ENCODE measurements at places on chromosomes 2 and 18.

DNA sequence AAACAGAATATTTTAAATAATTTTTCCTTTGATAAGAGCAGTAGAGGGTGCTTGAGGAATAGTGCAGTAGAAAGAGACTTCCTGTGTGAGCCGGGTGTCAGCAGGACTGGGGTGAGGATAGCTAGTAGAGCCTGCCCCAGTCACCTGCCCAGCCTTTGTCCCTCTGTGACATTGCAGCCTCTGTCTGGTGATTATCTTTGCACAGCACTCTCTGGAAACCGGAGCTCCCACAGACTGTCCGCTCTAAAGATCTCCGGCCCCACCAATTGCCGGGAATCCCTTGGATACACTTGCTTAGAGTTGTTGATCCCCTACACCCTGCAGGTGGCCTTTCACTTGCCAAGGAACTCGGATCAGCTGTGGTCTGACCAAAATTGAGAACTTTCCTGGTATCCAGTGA, 1081.3 kb upstream of the TMEFF2 start:
- DNase-seq, result no peak

- DNase-seq, result no peak
These were observed 58.0 kb downstream of the NYAP2 start for GRCh38 chr2:225457482-225457881.

DNA sequence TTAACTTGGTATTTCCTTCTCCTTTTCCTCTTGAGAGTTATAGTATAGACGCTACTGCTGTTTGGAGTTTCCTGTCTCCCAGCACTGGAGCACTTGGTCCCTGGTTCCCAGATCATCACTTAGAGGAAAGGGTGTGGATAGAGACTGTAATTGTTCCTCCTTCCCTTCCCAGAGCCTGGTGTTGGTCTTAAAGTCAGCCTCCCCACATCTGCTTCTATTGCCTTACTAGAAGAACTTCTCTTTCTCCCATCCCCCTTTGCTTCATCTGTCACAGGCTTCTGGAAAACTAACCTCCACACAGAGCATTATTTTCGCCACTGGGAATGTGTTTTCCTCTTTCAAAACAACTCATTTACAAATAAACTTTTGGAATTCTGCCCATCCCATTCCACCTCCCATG, 131.0 kb downstream of the CCDC85A start:
- no peak for DNase-seq

- DNase-seq, result no peak
These were observed 366.1 kb upstream of the CRIM1 start for GRCh38 chr2:35989503-35989902.

DNA sequence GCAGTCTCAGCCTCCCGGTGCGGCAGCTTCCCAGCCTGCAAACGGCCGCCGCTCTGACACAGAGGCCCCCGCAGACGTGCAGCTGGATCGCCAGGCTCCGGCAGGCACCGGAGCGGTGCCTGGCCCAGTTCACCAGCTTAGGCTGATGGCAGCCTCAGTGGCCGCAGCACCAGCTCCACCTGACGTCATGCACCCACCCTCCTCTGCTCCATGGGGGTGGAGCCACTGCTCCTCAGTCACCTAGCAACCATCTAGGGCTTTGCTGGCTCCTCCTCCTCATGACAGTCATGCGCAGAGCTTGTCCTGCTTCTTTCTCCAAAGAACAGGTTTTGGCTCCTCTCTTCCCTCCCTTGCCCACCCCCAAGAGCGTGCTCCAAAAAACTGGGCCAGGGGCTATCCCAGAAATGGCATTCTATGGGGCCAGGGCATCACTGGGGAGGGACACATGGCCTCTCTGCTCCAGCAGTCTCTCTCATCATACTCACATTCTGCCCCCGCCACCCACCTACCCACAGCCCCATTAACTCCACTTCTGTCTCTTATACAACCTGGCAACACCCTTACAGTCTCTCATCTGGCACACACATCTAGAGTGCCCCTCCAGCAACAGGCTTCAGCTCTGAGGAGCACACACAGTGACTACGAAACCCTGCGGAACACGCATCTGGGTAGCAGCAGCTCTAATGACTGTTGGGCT, 5.5 kb downstream of the DCTN1 start:
- peak; percentile 74 for DNase-seq

GRCh38 chr2:144102386-144102785, 417.5 kb downstream of the ZEB2 start:
- no peak for DNase-seq

DNA sequence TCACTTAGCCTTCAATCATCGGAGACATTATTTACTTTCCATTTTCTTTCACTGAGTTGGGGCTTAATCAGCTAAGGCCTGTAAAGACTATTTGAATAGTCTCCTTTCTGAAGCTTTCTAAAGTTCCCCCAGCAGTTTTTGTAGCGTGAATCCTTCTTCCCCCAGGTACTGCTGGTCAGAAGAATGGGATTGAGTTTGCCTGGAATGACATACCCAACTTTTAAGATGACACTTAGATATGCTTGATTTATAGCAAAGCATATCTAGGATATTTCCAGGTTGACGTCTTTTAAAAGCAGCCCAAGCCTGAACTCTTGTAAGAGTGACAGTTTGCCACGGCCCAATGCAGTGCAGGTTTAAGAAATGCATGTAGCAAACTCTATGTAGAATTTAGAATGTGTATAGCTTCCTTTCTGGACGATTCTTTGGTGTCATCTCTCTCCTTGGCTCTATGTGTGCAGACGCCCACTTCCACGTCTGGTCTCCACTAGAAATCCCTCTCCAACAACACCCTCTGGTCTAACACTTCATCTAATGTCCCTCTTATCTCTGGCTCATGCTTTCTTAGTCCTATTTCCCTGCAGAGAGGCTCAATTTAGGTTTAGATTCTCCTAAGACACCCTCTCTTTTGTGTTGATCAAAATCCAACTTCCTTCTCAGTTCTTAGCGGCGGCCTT, 175.0 kb upstream of the CYRIA start:
- DNase-seq, result no peak

Data from left renal cortex interstitium (tissue), 4 donors.